ENCODE measurements at places on chromosomes 12 and 14.

GRCh38 chr12:4032924-4033615 is 159.9 kb upstream of the PARP11 start:
- no peak for DNase-seq

DNA sequence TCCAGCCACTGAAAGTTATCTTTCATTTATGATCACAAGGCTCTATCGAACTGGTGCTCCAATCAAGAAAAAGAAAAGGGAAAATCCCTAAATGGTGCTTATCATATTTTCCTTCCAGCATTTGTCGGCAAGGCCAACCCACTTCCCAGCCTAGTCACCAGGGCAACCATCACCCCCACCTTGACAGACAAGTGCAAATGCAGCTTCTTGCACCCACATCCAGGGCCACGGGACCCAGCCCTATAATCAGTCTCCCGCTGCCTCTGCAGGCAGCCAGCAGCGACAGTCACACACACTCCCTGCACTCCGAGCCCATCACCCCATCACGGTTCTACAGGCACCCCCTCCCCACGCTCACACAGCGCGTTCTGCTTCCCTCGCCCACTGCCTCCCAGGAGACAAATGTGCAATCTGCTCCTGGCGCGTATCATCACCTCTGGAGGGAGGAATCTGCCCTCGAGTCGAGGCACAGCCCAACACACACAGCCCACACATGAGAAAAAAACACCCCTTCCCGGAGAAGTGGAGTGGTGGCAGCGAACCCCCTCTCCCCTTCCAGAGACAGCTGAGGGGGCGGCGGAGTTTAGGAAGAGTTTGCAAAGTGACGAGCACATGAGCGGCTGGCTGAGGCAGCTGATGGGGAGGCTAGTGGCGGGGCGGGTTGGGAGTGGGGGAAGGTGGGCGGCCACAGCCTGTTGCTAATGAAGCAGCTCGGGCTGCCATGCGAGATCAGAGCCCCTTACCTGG is 9.3 kb upstream of the PPP4R4 start:
- no peak for DNase-seq

GRCh38 chr12:94623161-94623920 is 27.0 kb downstream of the TMCC3 start:
- DNase-seq, result no peak

DNA sequence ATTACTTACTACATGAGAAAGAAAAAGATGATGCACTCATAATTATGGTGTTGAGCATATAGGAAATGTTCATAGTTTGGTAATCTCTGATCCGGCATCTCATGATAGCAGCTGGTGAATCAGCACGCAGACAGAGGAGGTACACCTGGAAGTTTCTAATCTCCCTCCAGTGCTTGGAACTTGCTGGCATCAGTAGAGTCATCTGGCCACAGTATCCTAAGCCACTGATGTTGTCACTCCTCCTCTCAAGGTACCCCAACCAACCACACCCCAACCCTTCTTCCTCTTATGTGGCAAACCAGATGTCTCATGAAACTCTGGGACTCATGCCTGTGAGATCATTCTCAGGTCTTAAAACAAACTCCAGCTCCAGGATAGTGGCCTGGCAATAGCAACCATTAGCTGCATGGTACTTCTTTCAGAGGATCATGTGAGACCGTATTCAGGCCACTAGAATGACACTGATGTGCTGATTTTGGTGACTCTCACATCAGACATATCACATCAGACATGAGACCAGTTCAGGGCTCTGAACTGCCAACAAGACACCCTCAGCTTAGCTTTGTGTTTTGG is 143.0 kb downstream of the RASSF9 start:
- no peak for DNase-seq

DNA sequence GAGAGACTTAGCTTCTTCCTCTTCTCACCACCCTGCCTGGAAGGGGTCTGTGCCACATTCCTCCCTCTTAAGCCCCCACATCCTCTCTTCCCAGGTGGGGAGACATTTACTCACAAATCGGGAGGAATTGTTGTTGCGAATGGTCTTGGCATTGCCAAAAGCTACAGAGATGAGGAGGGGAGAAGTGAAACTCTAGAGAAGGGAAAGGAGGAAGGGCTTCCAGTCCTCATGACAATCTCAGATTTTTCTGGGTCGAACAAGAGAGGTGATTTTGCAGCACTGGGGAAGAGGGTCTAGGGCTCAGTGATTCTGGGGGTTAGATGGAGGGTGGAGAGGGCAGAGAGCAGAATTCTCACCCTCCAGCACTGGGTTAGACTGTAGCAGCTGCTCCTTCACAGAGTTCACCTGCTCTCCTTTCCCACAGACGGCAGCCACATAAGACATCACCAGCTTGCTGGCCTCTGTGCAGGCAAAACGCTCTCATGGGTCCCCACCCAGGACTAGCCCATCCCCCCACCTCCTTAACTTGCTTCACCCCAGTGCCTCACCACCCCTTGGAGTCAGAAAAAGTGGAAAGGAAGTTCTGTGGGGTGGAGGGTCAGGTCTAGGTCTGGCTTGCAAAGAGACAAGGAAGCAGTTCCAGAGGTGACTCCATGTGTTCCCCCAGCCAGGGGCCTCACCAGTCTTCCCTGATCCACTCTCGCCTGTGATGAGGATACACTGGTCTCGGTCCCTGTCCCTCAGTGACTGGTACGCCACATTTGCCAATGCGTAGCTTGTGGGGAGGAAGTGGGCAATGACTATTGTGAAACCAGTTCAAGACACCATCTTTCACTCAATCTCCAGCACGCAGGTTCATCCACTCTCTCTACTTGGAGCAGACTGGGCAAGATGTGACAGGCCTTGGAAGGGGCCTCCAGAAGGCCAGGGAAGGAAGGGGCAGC is 2.7 kb downstream of the MYO1A start:
- DNase-seq, result no peak

DNA sequence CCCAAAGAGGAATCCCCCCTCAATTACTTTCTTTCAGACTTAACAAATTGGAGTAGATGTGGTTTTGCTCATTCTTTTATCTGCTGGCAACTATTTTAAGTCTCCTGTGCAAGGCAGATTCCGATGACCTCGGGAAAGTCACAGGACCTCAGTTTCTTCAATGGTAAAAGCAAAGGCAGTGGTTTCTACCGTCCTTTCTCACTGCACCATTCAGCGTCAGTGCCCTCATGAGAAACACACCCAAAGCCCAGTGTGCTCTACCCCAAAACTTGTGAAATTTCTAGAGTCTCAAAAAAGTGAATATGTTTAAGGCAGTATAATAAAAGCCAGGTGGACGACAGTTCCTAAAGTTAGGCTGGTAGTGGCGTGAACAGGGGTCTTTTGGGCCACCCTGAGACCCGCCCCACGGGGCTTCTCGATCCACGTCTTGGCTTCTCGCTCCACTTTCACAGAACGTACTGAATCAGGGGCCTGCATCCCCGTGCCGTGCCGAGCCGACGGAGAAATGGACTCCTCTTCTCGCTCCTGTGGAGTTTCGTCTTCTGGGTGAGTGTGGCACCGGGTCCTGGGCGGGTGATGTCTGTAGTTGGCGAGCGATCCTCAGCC is 1.3 kb upstream of the ARHGAP5 start:
- peak; percentile 14 for DNase-seq

GRCh38 chr14:34277191-34277590 is 184.8 kb downstream of the SPTSSA start:
- no peak for DNase-seq

- no peak for DNase-seq
These were observed 353.7 kb downstream of the APAF1 start for GRCh38 chr12:98998697-98999299.

DNA sequence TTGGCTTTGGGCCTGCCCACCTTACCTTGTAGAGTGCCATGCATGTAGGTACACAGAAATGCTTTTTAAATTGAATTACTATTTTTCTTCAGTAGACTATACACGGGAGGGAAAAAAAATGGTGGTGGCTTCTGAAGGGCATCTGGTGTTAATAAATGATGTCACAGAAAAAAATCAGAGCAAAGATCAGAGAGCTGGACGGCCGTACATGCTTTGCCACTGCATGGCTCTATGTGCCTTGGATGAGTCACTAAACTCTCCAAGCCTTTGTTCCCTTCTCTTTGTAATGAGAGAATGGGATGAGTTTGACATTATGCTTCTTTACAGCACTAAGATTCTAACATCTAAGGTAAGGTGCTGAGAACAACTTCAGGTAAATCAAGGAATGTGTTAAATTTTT is 376.4 kb upstream of the DDHD1 start:
- no peak for DNase-seq

- DNase-seq, result no peak
These were observed 217.3 kb downstream of the PPM1H start for GRCh38 chr12:62717643-62718042.

GRCh38 chr12:13195250-13195649 is 1.3 kb upstream of the EMP1 start:
- no peak for DNase-seq

GRCh38 chr12:122845041-122845864 is 10.0 kb downstream of the HIP1R start:
- DNase-seq, result no peak

DNA sequence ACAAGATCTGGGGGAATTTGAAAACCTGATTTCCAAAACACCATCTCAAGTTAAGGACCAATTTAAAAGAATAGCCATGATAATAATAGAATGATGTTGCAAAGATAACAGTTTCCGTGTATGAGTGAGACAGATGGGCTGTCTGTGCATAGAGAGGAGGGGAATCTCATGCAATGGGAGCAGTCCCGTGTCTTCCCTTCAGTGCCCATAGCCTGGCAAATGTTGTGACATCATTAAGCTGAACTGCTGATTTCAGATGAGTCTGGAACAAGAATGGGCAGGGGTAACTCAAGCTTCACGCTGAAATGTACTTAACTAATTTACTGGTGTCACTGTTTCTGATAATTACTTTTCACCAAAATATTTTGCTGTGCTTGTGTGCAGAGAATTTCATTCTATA is 454.0 kb downstream of the FOXG1 start:
- no peak for DNase-seq

- DNase-seq, result no peak
These were observed 100.2 kb downstream of the STAB2 start for GRCh38 chr12:103687253-103687652.

Data from ascending aorta (tissue), 2 donors.